ENCODE measurements at places on chromosomes 3 and 15.

DNA sequence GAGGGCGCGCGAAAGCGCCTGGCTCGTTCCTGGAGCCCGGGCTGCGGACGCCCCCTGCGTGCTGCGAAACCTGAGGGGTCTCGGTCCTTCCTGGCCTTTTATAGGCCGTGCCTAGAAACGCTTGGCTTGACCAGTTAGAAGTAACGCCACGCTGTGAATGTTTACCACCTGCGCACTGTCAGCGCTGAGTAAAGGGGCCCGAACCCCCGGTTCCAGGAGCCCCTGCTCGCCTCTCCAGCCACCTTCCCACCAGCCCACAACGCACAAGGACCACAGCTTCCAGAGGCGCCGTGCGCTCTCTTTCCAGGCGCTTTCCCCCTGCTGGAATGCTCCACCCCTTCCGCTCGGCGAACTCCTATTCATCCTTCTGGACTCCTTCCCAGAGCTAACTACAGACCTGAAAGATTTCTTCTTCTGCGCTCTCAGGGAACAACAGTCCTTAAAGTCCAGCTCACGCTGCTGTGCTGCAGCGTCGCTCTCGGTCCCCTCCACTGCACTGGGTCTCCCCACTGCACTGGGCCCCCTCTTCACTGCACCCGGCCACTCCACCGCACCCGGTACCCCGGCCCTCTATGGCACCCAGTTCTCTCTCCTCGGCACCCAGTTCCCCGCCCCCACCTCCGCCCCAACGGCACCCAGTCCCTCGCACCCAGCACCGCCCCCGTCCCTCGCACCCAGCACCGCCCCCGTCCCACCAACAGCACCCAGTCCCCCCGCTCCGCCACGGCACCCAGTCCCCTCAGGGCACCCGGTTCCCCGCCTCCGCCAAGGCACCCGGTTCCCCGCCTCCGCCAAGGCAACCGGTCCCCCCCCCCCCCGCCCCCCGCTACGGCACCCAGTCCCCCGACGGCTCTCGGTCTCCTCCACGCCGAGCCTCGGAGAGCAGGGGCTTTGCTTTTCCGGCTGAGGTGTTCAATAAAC lies 69.8 kb downstream of the SQOR start:
- no peak for DNase-seq

- DNase-seq, result no peak
Observed at GRCh38 chr15:56772868-56773639, 39.7 kb upstream of the ZNF280D start.

- no peak for DNase-seq
Observed at GRCh38 chr15:37888356-37888755, 46.1 kb upstream of the TMCO5A start.

- no peak for DNase-seq
Observed at GRCh38 chr3:134319931-134320330, 54.3 kb downstream of the AMOTL2 start.

DNA sequence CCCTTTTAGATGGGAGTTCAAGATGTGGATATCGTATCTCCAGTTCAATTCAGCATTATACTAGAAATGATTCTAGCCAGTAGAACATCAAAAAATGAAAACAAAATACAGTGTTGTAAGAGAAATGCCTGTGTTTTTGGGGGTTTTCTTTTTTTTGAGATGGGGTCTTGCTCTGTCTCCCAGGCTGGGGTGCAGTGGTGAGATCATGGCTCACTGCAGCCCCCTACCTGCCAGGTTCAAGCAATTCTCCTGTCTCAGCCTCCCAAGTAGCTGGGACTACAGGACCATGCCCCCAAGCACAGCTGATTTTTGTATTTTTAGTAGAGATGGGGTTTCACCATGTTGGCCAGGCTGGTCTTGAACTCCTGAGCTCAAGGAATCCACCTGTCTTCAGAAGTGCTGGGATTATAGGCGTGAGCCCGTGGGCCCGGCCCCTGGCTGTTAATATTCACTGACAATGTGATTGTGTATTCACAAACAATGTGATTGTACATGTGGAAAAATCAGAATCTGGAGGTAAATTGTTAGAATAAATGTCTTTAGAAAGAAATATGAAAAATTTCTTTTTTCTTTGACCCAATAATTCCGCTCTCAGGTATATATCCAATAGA lies 59.0 kb downstream of the ARIH1 start:
- peak; percentile 32 for DNase-seq

DNA sequence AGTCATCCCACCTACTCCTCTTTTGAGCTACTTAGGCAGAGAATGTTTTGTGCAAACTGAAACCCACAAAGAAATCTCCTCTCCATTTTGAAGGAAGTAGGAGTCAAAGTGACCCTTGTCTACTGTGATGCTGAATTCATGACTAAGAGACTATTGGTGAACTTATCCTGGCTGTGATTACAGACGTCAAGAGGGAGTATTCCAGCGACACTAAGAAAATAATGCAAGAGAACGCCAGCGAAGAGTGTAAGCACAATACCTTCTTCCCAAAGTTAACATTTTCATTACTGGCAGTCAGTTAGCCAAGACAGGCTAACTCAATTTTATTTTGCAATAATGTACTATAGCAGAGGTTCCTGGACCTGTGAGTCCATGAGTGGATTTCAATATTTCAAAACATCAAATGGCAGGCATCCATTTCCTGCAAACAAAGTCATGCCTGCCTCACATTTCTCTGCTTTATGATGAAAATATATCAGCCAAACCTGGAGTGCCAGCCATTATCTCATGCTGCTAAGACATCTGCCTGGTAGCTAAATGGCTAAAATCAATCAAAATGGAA lies 59.0 kb downstream of the CTNNB1 start:
- DNase-seq, result no peak

DNA sequence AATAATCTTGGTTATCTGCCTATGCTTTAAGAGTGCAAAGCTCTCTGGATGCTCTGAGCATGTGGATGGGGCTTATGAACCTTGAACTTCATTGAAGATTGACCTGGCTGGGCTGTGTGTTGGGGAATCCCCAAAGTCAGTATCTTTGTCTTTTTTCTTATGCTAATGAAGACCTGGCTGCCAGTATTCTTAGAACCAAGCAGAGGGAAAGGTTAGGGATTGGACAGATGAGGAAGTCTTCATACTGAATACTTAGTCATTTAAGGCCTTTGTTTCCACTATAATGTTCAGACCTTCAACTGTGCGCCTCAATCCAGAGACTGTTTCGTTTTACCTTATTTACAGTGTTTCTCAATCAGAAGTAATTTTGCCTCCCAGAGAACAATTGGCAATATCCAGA lies 42.5 kb upstream of the CMTM7 start:
- DNase-seq, result no peak

GRCh38 chr15:101180620-101181307 lies 71.1 kb downstream of the CHSY1 start:
- DNase-seq, result no peak

- DNase-seq, result no peak
Observed at GRCh38 chr3:52524258-52524751, 9.4 kb downstream of the NT5DC2 start.

- no peak for DNase-seq
Observed at GRCh38 chr3:129845956-129846355, 47.6 kb downstream of the TMCC1 start.

GRCh38 chr3:184145111-184145524 lies 10.0 kb downstream of the EIF2B5 start:
- peak; percentile 31 for DNase-seq

DNA sequence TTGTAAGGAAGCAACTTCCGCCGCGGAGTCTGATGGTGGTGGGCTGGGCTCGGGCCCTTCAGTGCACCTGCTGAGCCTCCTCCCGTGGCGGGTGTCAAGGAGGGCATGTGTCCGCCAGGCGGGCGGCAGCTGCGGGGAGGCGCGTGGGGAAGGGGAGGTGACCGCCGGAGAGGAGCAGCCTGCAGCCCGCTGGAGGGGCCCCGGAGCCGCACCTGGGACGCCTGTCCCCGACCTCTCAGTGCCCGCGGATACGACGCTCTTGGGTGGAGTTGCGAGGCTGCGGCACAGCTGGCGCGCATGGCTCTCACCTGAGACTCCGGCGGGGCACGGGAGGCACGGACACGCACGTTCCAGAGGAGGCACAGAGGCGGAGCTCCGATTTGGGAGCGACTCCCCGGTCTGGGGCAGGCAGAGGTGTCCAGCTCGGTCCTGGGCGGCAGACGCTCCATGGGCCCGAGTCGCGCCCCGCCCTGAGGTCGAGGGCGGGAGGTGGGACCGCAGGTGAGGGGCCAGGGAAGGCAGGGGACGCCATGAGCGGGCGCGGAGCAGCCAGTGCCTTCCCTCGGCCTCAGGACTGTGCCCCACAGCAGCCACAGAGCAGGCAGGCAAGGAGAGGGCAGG lies 50.2 kb upstream of the PRR20G start:
- DNase-seq, result no peak

DNA sequence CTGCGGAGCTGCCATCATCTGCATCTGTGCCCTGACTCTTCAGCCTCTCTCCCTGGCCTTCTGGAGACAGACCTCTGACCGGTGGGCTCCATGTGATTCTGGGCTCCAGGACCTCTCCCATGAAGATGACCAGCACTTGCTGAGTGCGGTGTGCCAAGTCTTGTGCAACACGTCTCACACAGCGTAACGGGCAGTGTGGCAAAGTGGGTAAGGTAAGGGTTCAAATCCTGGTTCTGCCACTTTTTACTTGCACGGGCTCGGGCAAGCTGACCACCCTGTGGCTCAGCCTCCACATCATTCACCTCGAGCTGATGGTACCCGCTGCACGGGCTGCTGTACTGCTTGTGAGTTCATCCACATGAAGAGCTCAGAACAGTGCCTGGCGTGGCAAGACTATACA lies 6.5 kb upstream of the SYNM start:
- DNase-seq, result no peak

- DNase-seq, result no peak
Observed at GRCh38 chr3:187810021-187810446, 64.8 kb upstream of the BCL6 start.

DNA sequence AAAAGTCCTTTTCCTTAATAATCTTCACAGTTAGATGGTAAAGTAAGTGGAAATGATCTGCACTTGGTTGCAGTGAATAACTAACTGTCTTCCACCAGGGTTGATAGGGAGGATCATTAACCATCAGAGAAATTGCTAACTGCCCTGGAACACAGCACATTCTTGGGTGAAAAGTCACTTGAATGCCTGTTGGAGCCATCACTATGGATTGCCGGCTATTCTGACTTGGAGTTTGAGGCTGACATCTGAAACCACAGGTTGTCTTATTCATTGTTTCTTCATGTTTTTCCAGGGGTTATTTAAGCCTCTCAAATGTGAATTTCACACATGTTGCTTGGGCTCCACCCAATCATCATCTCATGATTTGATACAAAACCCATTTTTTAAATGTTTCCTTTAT lies 901.4 kb downstream of the MCTP2 start:
- no peak for DNase-seq

DNA sequence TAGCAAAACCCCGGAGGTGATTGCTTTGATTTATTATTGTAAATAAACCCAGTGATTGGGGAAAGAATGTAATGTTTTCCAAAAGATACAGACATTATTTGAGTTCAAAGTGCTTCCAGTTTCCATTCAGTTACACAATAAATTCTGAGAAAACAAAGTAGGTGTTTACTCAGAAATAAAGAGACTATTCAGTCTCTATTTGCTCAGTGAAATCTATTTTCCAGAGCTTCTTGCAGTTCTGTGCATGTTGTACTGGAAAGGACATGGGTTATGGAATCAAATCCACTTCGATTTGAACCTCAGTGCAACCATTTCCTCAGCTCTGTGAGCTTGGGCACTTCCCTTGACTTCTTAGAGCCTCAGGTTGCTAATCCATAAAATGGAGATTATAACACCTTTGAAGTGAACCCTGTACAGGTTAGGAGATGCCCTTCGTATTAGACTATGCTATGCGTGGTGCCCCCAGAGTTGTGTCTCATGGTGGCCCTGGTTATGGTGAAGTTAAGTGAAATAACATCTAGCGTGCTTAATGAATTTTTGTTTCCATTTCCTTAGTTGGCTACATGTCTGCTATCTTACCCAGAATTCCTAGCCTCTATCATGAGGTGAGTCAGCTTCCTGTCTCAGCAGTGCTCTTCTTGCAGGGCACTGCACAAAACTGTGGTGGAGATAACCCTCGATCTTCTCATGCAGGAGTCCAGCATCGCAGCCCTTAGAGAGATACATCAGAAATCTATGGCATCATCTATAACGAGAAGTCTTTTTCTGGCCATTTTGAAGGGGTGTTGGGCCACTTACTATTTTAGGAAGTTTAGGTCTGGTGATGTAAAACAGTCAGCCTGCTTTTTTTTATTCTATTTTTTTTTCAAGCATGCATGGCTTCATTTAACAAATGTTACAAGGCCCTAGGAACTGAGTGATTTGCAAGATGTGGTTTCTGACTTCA lies 97.7 kb downstream of the RPL39L start:
- DNase-seq, result peak; percentile 58

DNA sequence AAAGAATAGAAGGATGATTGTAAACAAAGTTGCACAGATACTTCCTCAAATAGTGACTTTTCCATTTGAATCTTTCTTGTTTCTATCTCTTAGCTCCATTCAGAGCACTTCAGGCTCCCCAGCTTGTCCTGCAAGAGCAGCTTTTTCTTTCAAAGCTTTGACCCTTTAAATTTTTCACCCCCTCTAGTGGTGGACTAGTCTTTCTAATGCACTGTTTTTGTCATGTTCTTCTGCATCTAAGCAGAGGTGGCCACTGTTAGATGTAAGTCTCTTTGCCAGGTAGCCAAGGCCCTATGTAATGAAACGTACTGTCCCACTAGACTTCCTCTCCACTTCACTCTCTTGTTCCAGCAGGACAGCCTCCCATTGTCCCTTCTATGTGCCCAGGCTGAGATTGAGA lies 74.0 kb upstream of the MANF start:
- no peak for DNase-seq

DNA sequence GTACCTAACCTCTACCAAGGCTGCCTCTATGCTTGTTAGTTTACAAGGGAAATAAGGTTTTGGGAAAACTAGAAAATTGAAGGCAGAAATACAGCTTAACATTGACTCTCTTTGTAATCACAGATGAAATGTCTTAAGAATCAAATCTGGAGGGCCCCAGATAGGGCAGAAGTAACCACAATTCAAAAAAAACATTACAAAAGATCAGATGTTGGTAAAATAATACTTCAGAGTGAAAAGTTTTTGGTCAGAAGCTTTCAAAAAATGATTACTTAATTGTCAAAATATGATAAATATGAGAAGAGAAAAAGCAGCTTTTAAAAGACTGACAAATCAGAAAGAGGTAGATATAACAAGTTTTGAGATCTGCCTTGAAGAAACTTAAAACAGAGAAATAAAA lies 425.1 kb upstream of the NECTIN3 start:
- no peak for DNase-seq

- DNase-seq, result no peak
Observed at GRCh38 chr3:129311054-129311902, 32.6 kb downstream of the HMCES start.

DNA sequence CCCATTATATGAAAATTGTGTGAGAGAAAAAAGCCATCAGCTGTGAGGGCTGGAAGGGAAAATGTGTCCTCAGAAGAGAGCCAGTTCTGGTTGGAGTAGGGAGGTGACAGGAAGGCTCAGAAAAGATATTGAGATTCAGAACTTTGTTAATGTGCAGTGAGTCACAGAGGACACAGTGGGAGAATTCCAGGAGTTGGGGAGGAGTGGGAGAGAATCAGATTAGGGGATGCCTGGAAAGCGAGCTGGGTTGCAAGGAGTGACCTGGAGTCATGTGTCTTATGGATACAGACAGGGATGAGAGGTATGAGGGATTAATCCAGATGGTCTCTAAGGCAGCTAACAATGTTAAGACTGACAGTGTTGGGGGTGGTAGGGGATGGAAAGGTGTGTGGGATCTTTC lies 67.5 kb downstream of the CHST2 start:
- DNase-seq, result no peak

- no peak for DNase-seq
Observed at GRCh38 chr15:62791694-62792093, 250.9 kb upstream of the TPM1 start.

Measured in CD4-positive, alpha-beta T cell treated with Interleukin-15 for 1 hour (primary cell).